ENCODE measurements at places on chromosomes 2 and 18.

DNA sequence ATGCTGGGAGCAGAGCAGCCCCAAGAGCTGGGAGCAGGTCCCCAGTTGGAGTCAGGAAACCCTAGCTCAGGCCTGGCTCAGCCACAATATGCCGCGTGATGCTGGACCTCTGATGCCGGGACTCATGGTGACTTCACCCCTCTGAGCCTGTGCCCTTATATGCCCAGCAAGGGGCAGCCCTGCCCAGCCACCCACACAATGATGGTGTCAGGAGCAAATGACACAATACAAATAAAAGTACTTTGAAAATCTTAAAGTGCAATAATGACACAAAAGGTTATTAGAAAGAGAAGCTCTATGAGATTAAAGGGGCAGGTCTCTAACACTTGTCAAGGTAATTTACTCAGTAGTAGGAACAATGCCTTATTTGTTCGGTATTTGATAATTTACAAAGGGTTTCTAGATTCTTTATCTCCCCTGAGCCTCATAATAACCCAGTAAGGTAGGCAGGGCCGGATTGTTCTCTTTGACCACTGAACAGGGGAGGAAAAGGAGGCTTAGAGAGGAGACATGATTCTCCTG, 18.3 kb upstream of the KIF3C start:
- no peak for DNase-seq

GRCh38 chr2:174217869-174218268, 30.5 kb downstream of the OLA1 start:
- no peak for DNase-seq

- no peak for DNase-seq
Observed at GRCh38 chr2:9024575-9024974, 21.1 kb upstream of the MBOAT2 start.

DNA sequence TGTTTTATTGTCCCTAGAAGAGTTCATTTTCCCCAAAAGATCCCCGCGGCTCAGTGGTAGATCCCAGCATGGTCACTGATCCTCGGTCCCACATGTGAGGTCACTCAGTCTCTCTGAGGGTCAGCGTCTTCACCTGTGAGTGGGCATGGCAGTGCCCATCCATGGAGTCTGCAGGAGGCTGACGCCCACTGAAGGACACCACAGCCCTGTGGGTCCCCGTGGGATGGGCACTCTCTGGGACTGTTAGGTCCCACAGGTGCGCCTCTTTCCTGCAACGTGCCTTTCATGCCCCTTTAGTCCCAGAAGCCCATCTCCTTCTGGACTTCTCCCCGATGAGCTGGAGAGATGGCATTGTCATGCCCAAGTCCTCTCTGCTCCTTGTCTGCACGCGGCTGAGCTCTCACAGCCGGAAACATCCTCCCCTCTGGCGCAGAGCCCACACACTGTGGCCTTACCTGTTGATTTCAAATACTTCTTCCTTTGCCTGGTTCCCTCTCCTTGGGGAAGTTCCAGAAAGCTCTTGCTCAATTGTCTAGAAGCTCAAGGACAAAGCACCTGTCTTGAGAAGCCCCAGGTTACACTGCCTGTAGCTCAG, 75.9 kb downstream of the PTGR3 start:
- DNase-seq: no peak

DNA sequence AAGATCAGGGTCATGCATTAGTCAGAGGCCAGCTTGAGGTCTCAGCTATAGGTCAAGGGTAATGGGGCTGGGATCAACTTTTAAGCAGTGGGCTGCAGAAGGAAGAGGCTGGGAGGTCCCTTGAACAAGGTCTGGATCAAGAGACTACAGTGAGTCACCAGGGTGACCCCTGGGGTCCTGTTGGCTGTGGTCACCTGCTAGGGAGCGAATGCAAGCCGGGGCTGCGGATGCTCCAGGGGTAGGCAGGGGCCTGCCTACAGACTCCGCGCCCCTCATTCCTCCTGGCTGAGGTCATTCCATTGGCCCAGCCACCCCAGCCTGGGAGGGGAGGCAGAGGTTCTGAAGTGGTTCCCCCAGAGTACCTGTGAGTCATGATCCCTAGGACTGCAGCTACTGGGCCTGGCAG, 110.4 kb downstream of the CYP26B1 start:
- no peak for DNase-seq

- DNase-seq: no peak
Observed at GRCh38 chr18:62321201-62321600, 3.9 kb upstream of the TNFRSF11A start.

DNA sequence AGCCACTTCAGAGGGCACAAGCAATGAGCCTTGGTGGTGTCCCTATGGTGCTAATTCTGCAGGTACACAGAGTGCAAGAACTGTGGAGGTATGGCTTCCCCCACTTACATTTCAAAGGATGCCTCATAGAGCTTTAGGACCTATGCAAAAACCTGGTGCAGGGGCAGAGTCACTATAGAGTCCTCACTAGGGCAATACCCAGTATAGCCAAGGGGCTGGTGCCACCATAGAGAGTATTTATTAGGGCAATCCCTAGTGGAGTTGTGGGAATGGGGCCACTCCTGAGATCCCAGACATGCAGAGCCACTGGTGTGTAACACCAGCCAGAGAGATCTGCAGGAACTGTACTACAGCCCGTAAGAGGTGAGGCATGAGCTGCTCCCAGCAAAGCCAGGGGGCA, 312.2 kb downstream of the SLC4A3 start:
- no peak for DNase-seq

DNA sequence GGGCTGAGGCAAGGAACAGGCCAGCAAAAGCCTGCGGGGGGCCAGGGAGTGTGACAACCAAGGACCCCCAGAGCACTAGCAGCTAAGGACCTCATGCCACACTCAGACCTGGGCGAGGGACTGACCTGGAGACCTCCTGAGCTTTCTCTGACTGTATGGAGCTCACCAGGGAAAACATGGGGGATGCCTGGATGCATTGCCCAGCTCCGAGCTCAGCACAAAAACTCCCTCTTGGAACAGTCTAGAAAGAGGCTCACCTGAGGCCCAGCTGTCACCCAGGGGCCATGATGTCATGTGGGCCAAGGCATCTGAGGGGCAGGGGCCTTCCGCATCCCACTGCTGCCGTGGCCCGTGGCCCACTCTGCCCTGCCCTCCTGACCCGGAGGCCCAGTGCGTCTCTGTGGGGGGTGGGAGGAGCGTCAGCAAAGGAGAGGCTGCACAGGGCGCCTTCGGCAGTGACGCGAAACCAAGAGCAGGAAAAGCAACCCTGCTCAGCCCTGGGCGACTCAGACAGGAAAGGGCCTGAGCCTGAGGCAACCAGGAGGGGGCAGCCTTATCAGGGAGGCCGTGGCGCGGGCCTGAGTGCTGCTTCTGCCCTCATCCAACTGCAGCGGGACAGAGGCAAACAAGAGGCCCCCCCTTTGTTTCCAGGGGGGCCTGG, 57.3 kb upstream of the ALPP start:
- no peak for DNase-seq

GRCh38 chr2:108587621-108588020, 53.4 kb downstream of the LIMS1 start:
- DNase-seq: no peak

DNA sequence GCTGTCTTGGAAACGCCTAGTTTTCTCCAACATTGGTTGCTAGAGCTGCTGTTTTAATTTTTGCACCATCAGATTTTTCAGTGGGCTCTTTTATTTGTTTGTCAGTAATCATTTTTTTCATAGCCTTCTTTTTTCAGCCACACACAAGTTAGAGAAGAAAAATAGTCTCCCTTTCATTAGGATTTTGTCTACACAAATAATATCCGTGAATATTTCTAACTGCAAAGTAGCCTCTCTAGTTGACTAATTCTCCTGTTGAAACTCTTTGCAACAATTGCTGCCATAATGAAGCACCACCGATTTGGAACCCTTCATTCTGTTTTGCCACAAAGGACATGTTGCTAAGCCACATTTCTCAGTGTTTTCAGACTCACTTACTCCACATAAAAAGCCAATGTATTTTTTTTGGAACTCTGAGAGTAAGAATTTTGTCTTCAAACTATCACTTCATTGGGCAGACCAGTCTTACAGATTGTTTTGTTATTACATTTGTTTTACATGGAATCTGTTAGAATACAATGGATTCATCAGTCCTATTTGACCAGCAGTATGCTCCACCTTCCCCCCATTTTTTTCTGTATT, 9.6 kb downstream of the KCNJ3 start:
- DNase-seq: no peak

GRCh38 chr18:13270279-13270855, 51.8 kb downstream of the LDLRAD4 start:
- DNase-seq: no peak

Data from NCI-H1048 (cell line).